ENCODE measurements at places on chromosomes 6 and 20. TPM values are rescaled to one million over a fixed set of nuclear protein-coding genes. Genes with fewer than 3 reads are reported as not detected.

GRCh38 chr6:37607944-37608343 is 89.7 kb downstream of the MDGA1 start:
- peaks cover 4% of the 10 kb centered on the region for H3K27me3 ChIP-seq
- no peak overlapping the region for H3K4me3 ChIP-seq
- H3K36me3 ChIP-seq: no peaks in the 10 kb centered on the region
- no peak for DNase-seq

DNA sequence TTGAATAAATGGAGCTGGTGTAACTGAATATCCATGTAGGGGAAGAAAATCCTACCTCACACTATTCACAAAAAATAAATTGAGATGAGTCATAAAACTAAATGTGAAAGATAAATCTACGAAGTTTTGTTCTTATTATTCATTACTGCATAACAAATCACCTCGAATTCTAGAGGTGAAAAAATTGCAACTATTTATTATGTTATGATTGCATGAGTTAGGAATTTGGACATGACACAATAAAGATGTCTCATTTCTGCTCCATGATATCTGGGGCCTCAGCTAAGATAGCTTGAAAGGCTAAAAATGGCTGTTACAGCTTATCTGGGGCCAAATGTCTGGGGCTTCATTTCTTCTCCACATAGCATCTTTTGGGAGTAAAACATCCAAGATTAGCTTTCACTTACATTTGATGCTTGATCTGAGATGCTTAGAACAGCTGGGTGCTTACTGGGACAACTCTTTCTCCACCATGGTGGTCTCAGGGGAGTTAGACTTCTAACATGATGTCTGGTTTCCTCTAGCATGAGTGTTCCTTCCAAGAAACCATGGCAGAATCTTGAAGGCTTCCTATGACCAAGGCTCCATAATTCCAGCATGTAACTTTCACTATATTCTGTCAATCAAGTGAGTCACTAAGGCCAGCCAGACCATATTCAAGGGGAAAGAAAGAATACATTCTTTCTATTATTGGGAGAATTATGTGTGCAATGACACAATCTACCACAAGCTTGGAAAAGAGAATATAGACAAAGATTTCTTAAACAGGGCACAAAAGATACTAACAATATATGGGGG is 30.1 kb downstream of the OR2B6 start:
- DNase-seq: no peak
- peaks cover 29% of the 10 kb centered on the region for H3K27me3 ChIP-seq
- H3K4me3 ChIP-seq: no peak overlapping the region
- no peaks in the 10 kb centered on the region for H3K36me3 ChIP-seq
- H3K4me1 ChIP-seq: no peaks in the 10 kb centered on the region

GRCh38 chr20:21380711-21381110 is 16.6 kb downstream of the NKX2-4 start:
- peaks cover 35% of the 10 kb centered on the region for H3K36me3 ChIP-seq
- no peak for DNase-seq
- no peaks in the 10 kb centered on the region for H3K27me3 ChIP-seq
- peaks cover 4% of the 10 kb centered on the region for H3K4me1 ChIP-seq

OR12D3 gene
- not detected for total RNA-seq

DNA sequence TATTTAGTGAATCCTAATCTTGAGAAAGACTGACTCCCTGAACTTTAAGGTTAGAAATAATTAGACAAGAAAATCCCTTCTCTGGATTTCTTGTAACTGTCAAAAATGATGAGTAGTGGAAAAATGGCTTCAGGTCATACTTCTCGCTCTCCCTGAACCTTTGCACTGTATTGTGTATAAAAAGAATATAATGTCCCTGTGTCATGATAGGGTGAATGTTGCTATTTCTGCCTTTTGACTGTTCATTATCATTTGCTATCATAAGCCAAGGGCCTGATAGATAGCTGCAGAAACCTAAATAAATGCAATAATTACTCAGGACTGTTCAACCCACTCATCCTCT is 39.3 kb downstream of the ALDH8A1 start:
- H3K27ac ChIP-seq: no peak overlapping the region
- H3K4me3 ChIP-seq: no peak overlapping the region
- no peaks in the 10 kb centered on the region for H3K4me1 ChIP-seq
- H3K36me3 ChIP-seq: no peaks in the 10 kb centered on the region
- no peaks in the 10 kb centered on the region for H3K27me3 ChIP-seq
- DNase-seq: no peak

DNA sequence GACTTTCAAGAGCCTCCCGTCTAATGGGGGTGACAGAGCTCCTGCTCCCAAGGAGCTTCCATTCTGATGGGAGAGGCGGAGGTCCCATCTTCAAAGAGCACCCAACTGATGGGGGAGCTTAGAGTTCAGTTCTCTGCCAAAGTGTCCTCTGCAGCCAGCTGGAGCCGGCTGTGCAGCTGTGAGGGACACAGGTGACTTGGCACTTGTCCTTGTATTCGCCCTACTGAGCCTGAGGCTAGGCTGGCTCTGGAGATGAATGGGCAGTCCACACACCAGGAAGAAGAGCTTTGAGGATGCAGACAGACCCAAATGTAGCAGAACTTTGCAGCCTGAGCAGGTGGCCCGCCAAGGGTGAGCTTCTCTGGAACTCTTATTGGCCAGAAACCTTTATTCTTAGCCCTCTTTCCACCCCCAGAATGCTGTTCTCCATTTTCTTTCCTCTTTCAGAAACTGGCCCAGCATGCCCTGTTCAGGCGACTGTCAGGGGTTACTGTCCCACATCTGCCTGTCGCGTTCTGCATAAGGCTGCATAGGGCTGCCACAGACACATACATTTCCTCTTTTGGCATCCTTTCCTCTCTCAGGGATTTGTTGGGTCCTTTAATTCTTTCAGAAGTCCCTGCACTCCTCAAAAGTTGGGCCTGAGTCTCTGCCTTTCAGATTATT is 108.7 kb upstream of the LRFN2 start:
- no peak for DNase-seq
- H3K36me3 ChIP-seq: no peaks in the 10 kb centered on the region
- no peak overlapping the region for H3K4me3 ChIP-seq
- H3K27me3 ChIP-seq: no peaks in the 10 kb centered on the region
- H3K27ac ChIP-seq: no peak overlapping the region

DNA sequence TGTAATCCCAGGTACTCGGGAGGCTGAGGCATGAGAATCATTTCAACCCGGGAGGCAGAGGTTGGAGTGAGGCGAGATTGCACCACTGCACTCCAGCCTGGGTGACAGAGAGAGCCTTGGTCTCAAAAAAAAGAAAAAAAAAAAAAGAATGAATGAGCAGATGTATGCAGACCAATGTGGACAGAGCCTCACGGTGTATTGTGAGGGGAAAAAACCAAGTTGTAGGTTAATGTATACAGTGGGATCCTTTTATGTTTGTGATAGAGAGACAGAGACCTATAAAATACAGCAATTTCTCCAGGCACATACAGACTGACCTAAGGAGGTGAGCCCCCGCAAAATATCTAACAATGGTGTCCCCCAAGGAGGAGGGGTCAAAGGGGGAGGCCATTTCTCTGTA is 11.7 kb downstream of the TGM2 start:
- H3K27ac ChIP-seq: no peak overlapping the region
- no peaks in the 10 kb centered on the region for H3K36me3 ChIP-seq
- peaks cover 10% of the 10 kb centered on the region for H3K27me3 ChIP-seq
- no peak for DNase-seq
- peaks cover 10% of the 10 kb centered on the region for H3K4me1 ChIP-seq

- H3K27me3 ChIP-seq: peaks cover 17% of the 10 kb centered on the region
- no peak overlapping the region for H3K27ac ChIP-seq
- H3K36me3 ChIP-seq: no peaks in the 10 kb centered on the region
- DNase-seq: no peak
These were observed 34.8 kb downstream of the ELOVL2 start for GRCh38 chr6:11009353-11009752.

CTCFL gene
- not detected for total RNA-seq

C6orf132 gene
- 0.22 TPM for total RNA-seq

DNPH1 gene
- 57.9 TPM for total RNA-seq

- no peaks in the 10 kb centered on the region for H3K27me3 ChIP-seq
- DNase-seq: no peak
- no peak overlapping the region for H3K27ac ChIP-seq
- no peak overlapping the region for H3K4me3 ChIP-seq
- H3K36me3 ChIP-seq: no peaks in the 10 kb centered on the region
These were observed 675.1 kb upstream of the MMS22L start for GRCh38 chr6:97958134-97958533.

MTFR2 gene
- 24.2 TPM for total RNA-seq

- DNase-seq: no peak
- H3K27me3 ChIP-seq: peaks cover 10% of the 10 kb centered on the region
- no peak overlapping the region for H3K27ac ChIP-seq
- no peak overlapping the region for H3K4me3 ChIP-seq
- no peaks in the 10 kb centered on the region for H3K36me3 ChIP-seq
- H3K4me1 ChIP-seq: no peaks in the 10 kb centered on the region
These were observed 94.5 kb upstream of the PTPN1 start for GRCh38 chr20:50415516-50416268.

MAP3K4 gene
- 42.9 TPM for total RNA-seq

CBLN4 gene
- not detected for total RNA-seq

RHAG gene
- total RNA-seq: not detected

Data from activated CD4-positive, alpha-beta memory T cell treated with anti-CD3 and anti-CD28 coated beads for 36 hours (primary cell).